ENCODE measurements at places on chromosomes 12 and 14.
A peak's percentile ranks its signal among the peaks of the same experiment; 100 is the strongest.

GRCh38 chr12:5505751-5506150 lies 73.8 kb downstream of the NTF3 start:
- DNase-seq = no peak

GRCh38 chr14:48563489-48563888 lies 888.1 kb upstream of the MDGA2 start:
- DNase-seq = no peak

- no peak for DNase-seq
Measured at GRCh38 chr14:81164167-81164774, 56.5 kb downstream of the GTF2A1 start.

GRCh38 chr12:83476695-83477690 lies 790.3 kb downstream of the TMTC2 start:
- no peak for DNase-seq

- DNase-seq = peak; percentile 58
Measured at GRCh38 chr12:131831635-131832041, 3.4 kb downstream of the MMP17 start.

DNA sequence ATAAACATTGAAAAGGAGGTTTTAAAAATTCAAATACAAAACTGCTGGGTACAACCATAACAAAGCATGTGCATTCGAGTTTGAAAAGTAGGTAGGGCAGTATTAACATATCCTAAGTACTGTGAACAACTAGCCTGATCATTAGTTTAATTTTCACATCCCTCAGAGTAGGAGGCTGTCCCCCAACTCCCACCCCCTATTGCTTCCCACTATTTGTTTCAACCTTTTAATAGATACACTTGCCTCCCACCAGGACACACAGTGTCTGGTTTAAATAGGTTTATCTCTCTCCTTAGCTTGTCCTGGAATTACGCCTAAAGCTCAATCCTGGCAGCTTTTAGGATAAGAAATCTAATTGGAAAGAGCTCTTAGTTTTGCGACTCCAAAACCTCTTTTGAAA lies 2.1 kb downstream of the TAOK3 start:
- DNase-seq = no peak

GRCh38 chr12:39352471-39353017 lies 90.4 kb downstream of the KIF21A start:
- no peak for DNase-seq
